ENCODE measurements at places on chromosomes 6 and 20.

GRCh38 chr6:120869397-120869796 is 464.9 kb downstream of the TBC1D32 start:
- DNase-seq, result no peak

DNA sequence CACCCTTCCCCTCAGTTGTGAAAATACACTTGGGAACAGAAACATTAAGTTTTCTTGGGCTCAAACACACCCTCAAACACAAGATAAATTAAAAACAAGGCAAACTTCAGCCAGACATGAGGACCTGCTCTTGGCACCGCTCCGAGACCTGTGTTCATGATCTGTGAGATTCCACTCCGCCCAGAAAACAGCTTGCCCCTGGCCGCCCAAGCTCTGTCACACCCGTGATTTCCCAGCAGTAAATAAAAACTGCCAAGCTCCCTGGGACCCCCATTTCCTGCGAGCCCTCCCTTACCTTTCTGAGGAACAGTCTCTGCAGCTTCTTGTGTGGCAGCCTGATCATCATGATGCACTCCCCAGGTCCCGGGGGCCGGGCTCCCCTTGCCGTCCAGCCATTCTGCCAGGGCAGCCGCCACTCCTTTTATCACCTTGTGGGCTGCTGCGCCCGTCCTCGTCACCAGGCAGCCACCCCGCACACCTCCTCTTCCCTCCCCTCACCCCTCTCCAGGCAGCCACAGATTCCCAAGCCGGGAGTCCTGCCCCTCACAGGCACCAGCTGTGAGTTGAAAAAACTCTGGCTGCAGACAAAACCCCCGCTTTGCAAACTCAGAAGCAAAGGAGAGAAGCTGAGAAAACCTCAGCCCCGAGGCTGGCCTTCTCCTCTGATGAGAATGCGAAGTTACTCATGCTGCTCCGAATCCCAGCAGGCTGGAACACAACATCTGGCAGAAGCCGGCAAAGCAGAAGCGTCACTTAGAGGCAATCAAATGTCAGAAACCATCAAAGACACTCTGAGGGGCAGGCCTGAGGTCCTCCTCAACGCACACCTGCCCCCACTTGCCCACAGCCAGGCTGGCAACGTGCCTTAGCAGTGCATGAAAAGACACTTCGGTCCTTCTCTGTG is 130.4 kb upstream of the RPS6KA2 start:
- DNase-seq, result no peak

DNA sequence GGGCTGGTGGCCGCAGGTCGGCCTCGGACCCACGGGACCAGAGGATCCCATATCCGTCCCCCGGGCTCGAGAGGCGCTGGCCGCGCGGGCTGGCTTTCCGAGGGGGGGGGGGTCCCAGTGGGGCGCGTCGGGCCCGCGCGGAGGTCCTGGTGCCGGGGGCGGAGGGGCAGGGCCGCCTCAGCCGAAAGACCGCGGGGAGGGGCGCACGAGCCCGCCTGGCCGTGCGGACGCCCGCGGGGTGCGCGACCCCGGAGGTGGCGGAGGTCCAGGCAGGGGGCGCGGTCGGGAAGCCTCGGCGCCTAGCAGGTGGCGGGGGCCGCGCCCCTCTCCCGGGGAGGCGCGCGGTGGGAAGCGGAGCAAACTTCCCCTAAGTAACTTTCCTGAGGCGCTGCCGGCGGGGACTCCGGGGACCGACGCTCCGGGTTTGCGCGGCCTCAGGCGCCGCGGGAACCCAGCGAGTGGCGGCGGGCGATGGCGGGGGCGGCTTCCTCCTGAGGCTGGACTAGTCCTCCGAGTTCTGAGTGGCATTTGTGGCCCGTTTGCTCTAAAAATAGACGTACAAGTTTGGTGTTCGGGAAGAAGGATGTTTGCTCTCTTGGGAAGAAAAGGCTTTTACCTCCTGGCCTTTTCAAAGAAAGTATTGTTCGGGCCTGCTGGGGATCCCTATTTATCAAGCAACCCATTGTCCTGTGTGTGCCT is 26.5 kb upstream of the BTBD3 start:
- DNase-seq, result peak; percentile 12

DNA sequence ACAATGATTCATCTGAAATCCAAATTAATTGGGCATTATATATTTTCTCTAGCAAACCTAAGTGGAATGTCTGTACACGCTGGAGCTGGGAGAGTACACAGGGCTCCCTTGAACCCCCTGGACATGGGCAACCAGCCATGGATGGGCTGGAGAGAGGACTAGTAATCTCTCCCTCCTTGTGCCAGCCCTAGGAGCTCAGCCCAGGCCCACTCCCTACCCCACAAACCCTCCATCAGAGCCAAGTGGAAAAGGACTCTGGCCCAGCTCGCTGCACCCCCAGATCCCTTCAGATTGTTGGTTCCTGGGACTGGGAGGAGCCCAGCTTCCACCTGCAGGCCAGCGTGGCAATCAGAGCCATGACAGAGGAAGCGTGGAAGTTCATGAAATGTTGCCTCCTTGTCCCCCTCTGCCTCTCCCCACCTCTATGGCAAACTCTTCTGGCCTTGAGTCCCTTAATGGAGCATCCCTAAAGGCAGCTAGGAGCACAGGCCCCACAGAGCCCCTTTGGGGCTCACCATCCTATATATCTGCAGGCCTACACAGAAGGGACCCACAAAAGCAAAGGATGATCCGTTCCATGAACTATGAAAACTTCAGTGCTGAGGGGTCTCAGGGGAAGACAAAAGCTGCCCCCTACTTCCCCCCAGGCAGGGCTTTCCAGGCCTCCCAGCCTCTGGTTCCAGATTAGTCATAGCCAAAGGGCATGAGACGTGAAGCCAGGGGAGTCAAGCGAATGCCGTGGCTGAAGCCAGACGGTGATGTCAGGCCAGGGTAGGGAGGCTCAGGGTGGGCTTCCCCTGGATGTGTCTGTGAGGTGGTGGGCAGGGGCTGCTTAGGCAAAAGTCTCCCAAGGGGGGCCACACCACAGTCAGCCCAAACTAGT is 126.4 kb upstream of the MAFB start:
- DNase-seq, result no peak

GRCh38 chr20:50136822-50137599 is 16.5 kb downstream of the PEDS1 start:
- no peak for DNase-seq

- no peak for DNase-seq
These were observed 38.7 kb downstream of the TRAF3IP2 start for GRCh38 chr6:111566873-111567517.

DNA sequence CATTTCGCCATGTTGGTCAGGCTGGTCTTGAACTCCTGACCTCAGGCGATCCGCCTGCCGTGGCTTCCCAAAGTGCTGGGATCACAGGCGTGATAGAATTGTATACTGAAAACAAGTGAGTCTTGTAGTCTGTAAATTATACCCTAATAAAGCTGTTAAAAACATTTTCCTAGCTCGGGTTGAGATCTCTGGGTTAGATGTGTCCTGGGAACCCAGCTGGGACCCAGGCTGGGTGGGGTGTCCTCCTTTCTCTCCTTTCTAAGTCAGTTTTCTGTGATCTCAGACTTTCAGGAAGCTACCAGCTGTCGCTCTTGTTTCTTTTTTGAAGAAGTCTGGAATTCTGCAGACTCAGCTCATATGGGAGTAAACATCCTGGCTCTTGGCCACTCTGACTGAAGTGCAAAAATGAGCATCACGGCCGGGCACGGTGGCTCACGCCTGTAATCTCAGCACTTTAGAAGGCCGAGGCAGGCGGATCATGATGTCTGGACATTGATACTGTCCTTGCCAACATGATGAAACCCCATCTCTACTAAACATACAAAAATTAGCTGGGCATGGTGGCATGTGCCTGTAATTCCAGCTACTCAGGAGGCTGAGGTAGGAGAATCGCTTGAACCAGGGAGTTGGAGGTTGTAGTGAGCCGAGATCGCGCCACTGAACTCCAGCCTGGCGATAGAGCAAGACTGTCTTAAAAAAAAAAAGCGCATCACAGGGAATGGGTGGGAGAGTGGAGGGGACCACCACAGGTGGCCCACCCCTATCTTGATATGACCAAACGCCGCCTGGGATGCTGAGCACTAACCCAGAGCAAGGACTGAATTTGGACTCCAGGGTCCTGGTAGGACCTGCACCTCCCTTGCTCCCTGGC is 9.9 kb upstream of the PCIF1 start:
- no peak for DNase-seq

DNA sequence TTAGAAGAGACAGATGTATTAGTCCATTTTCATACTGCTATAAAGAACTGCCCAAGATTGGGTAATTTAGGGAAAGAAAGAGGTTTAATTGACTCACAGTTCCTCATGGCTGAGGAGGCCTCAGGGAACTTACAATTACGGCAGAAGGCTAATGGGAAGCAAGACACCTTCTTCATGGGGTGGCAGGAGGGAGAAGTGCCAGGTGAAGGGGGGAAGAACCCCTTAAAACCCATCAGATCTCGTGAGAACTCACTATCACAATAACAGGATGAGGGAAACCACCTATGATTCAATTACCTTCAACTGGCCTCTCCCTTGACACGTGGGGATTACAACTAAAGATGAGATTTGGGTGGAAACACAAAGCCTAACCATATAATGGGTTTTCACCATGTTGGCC is 28.9 kb upstream of the PNRC1 start:
- DNase-seq, result no peak

DNA sequence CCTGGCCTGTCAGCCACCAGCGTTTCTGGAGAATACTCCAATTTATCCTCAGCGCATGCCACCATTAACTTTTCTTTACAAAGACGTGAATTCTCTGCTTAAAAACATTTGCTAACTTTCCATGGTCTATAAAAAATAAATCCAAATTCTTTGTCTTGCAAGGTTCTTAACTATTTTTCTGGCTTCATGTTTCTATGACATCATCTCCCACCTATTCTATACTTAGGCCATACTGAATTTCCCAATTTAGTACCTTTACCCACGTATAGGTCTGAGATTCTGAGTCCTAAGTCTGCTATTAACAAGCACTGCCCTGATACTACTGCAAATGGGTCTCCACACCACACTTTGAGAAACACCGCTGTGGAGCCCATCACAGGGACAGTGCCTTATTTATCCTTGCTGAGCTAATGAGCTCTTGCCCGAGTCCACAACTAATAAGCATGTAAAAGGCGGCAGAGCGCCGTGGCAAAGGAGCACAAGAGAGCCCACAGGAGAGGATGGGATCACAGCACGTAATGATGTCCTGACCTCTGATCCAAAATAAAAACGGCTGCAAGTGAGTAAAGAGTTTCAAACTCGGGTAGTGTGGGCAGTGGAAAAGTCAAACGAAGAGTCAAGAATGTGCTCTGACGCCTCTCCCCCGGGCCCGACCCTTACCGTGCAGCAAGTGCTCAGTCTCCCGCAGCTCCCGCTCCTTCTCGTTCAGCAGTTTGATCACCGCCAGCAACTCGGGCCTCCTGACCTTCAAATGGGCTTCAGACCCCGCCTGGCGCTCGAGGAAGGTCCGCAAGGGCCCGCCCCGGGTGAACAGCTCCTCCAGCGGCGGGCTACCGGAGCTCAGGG is 519 bp downstream of the MTRF1L start:
- no peak for DNase-seq

- DNase-seq, result no peak
These were observed 80.2 kb downstream of the AFDN start for GRCh38 chr6:167906899-167907298.

- DNase-seq, result no peak
These were observed 158.1 kb downstream of the DTNBP1 start for GRCh38 chr6:15504581-15505350.

DNA sequence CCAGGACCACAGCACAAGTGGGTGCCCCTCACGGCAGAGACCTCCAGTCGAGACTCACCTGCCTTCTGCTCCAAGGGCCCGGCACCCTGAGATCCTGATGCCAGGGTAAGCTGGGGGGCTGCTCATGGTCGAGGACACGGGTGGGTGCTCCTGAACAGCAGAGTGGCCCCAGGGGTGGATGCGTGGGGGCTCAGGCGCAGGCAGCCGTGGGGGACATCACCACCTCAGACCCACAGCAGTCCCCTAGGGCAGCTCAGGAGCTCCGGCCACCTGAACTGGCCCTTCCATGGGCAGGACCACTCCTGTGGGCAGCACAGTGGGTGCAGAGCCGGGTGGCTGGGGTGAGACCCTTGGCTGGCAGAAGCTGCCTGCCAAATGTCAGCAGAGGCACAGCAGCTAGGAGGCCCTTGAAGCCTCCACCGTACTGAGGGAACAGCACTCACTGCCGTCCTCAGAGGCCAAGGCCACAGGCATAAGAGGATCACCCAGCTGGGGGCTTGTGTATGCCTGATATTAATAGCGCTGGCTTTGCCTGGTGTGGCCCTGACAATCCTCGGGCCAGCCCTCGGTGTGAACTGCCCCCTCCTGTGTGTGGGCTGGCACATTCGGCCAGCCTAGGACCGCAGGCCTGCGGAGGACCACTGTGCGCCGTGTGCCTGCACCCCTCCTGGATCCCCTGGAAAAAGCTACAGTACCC is 5.4 kb downstream of the UCKL1 start:
- no peak for DNase-seq

DNA sequence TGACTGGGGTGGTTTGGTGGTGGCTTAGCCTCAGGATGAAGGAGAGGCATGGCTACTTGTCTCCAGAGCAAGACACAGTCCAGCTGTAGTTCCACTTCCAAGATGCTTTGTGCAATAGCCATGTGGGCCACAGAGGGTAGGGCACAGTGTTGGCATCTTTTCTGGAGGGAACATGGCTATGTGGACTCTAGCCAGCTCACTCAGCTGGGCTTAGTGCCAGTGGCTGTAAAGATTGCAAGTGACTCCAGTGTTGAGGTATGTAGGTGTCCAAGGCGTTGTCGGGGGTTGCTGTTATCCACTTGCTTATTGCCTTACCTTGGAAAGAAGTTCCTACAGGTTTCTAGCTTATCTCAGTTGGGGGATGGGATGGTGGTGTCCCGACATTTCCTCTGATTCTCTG is 233.4 kb downstream of the CD109 start:
- DNase-seq, result no peak

DNA sequence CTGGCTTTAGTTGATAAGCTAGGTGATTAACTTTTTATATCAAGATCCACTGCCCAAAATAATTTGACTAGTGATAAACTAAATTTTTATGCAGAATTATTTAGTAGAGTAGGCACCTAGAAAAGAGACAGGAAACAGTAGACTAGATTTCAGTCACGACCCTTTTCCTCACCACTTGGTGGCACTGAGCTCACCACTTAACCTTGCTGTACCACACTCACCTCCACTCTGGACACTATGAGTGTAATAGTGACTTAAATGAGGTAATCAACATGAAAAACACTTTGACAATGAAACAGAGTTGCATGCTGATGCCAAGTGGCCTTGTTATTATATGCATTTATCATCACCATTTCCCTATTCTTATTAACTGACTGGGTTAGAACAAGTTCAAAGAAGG is 730.4 kb downstream of the KIF16B start:
- no peak for DNase-seq

DNA sequence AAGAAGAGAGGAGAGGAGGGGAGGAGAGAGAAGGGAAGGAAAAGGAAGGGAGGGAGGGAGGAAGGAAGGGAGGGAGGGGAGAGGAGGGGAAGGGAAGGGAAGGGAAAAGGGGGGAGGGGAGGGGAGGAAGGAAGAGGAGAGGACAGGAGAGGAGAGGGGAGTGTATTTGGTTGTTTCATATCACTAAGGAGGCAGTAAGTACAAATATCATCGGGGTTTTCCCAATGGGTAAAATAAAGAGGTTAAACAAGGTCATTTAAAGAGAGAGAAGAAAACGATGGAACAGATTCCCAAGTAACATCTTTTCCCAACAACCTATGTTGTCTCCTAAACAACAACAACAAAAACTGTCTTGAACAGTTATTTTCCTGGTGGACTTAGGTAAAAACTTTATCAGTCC is 43.6 kb downstream of the MBOAT1 start:
- no peak for DNase-seq
